ENCODE measurements at places on chromosomes 11 and 22.
A peak's percentile ranks its signal among the peaks of the same experiment; 100 is the strongest.

GRCh38 chr11:1090600-1091331, 16.1 kb downstream of the MUC2 start:
- DNase-seq: no peak

- DNase-seq: no peak
Measured at GRCh38 chr22:40312050-40312449, 34.2 kb upstream of the ADSL start.

GRCh38 chr11:116262370-116262769, 510.4 kb downstream of the BUD13 start:
- no peak for DNase-seq

DNA sequence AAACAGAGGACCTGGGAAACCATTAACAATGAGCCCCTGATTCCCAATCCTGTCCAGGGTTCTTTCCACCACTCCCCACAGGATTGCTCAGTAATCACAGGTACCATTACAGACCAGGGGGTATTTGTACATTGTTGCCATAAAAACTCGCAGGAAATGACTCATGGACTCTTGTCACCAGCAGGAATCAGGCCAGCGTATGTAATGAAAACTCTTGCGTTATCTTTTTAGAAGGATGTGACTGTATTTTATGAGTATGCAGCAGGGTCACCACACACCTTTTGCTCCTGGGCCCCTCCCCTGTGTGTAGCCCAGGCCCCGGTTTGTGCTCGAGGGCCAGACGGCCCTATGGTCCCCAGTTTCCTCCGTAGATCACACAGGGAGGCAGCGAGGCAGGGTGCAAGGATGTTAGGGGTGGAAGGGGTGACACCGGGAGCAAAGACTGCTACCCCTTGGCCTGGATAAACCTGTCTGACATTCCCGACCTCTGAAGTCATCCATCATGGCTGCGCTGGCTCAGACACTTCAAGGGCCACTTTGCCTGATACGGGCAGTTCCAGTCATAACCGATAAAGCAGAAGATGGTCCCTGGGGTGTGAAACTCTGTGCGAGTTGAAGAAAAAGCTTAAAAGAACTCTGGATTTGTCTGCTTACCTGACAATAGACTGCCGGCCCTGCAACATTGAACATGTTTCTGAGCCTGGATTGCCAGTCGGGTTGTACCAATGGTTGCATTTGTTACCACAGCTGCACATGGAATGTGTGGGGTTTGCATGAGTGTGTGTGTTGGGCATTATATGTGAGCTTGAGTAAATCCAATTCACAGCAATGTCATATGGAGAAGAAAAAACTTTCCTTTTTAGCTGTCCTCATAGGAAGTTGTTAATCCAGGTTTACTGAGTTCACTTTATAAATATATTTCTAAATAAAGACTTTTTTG, 56.9 kb downstream of the MICAL2 start:
- no peak for DNase-seq

GRCh38 chr11:114316980-114317786, 21.0 kb downstream of the NNMT start:
- DNase-seq: no peak

GRCh38 chr11:8090756-8091155, 9.7 kb downstream of the TUB start:
- DNase-seq: no peak

GRCh38 chr11:86153439-86153838, 84.6 kb upstream of the PICALM start:
- no peak for DNase-seq

GRCh38 chr11:117219995-117220394, 11.9 kb downstream of the PCSK7 start:
- DNase-seq: no peak

GRCh38 chr11:59810911-59811259, 307 bp upstream of the MRPL16 start:
- no peak for DNase-seq

GRCh38 chr11:47869544-47870393, 21.6 kb upstream of the NUP160 start:
- no peak for DNase-seq

DNA sequence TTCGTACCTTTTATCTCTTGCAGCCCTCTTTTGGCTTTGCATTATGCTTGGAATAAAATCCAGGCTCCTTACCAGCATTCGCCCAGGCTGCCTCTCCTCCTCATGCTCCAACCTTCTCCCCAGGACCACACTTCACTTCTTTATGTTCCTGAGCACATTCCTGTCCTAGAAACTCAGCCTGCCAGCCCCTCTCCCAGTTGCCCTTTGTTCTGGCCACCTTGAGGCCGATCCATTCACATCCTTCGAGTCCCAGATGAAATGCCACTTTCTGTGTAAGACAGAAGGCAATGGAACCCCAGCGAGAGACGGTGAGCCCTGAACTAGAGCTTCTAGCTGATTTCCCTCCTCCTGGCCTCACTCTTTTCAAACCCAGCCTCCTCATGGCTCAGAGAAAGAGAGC, 73.0 kb upstream of the NTM start:
- DNase-seq: no peak

DNA sequence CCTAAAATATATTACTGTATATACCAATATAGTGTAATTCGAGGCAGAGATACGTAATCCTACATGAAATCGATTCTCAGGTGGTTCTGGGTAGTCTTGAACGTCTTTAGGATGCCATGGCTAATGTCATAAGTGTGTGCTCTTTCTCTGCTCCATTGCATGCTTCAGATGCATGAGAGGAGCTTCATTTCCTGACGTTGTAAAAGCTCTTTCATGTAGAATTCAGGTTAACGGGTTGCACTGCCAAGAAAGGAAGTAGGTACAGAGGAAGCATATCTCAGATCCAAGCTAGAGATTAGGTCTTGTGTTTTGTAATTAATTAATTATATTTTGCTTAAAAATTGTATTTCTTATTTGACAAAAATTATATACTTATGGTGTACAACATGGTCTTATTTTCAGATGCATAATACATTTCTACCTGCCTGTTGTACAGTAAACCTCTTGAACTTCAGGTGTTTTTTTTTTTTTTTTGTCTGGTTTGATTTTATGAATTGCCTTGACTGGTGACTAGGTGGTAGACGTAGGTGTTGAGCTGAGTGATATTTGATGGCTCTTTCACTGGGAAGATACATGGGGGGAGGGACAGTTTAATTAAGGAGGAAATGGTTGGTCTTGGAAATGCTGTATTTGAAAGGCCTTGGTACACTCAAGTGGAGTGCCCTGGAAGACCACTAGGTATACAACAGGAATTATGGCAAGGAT, 9.3 kb downstream of the NUP50 start:
- peak; percentile 76 for DNase-seq

GRCh38 chr11:77410076-77410827, 63.6 kb downstream of the PAK1 start:
- no peak for DNase-seq

DNA sequence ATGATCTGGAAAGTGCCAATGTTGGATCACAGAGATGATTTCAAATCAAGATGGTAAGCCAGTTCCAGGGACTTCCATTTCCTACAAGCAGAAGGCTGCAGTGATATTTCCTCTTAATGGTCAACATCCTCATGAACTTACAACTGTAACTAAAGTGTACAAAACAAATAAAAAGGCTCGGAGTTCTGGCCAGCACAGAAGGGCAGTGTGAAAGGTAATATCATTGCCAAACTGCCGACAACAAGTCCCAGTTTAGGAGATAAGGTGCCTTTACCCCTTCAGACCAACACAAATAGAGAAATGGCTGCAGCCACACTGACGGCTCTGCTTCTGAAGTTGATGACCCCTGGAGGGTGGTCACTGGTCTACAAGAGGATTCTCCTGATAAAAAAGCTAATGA, 91.1 kb downstream of the ETS1 start:
- no peak for DNase-seq

GRCh38 chr22:22214819-22215329, 29.7 kb upstream of the VPREB1 start:
- no peak for DNase-seq

GRCh38 chr22:36398601-36399471, 11.1 kb upstream of the MYH9 start:
- no peak for DNase-seq

DNA sequence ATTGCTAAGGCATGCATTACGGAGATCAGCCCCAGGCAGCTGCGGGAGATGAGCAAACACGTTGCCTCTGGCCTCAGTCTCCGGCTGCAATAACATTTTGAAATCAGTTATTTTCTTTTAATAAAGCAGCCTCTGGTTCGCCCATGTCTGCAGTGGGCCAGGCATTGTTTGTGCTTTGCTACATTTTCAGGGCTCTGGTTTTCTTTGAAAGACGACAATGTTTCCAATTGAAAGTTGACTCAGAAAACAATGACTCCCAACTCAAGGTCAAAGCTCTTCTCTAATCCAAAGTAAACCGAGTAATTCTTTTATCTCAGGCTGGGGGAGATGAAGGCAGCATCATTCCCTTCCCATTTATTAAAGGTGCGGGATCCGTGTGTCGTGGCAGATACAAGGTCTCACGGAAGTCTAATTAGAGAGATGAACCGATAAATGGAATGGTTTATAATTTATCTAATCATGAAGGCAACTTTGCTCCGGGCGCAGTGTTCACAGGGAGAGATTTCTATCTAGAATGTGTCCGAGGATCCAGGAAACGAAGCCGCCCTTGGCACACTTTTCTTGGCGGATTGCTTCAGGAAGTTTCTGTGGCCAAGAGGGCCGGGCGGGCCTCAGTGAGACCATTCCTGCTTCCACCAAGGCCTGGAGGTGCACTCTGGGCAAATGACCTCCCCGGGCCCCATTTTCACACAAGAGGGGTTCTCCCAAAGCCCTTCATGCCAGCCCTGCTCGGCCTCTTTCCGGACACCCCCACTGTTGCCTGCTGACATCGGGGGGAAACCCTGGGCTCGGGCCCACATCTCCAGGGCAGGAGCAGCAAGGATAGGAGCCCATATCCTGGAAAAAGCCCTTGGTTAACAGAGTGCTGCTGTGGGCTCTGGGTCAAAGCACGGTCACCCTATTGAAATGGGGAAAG, 811.4 kb downstream of the BRD1 start:
- no peak for DNase-seq

DNA sequence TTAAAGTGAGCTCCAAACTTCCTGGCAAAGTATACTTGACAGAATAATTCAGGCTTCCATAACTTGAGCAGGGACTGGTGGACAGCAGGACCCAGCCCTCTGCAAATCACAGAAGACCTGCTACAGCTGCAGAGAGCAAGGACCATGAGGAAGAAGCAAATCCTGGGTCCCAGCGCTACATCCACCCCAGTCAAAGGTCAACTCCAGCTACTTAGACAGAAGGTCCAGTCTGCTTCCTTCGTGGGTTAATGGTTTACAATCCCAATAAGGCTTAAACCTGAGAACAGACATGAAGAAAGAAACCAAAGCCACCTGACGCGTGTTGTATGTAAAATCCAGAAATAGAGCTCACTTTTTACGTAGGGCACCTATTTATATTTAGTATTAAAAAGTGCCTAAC, 57.7 kb downstream of the SHANK2 start:
- no peak for DNase-seq

DNA sequence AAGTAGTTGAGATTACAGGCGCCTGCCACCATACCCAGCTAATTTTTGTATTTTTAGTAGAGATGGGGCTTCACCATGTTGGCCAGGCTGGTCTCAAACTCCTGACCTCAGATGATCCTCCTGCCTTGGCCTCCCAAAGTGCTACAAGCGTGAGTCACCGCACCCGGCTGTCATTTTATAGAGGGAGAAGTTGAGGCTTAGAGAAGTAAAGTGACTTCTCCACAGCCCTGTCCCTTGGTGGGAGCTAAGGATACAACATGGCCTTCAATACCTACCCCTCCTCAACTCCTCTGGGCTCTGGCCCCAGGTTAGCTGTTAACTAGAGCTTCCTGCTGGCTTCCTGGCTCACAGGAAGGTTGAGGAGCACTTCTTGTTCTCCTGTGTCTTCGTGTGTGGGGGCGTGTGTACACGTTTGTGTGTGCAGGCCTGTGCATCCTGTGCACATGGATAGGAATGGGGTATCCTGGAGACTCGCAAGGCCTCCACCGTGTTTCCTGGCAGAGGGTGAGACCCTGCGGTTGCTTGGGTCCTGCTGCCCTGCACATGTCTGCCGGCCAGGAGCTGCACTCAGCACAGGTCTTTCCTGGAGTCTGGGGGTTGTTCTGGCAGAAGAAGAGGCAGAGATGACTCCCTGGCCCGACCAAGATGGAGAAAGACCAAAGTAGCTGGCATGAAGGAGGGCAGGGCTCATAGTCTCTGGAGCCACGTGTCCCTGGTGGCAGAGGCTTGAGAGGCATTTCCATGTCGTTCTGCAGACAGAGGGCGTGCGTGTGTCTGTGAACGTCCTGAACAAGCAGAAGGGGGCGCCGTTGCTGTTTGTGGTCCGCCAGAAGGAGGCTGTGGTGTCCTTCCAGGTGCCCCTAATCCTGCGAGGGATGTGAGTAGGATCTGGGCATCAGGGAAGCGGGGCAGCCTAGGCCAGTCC, 2.4 kb downstream of the SIDT2 start:
- peak; percentile 28 for DNase-seq

- DNase-seq: no peak
Measured at GRCh38 chr11:12539572-12539971, 134.6 kb upstream of the TEAD1 start.

- no peak for DNase-seq
Measured at GRCh38 chr11:116913000-116913399, 75.6 kb upstream of the APOA1 start.

- no peak for DNase-seq
Measured at GRCh38 chr22:24707470-24707801, 67.1 kb downstream of the PIWIL3 start.

DNA sequence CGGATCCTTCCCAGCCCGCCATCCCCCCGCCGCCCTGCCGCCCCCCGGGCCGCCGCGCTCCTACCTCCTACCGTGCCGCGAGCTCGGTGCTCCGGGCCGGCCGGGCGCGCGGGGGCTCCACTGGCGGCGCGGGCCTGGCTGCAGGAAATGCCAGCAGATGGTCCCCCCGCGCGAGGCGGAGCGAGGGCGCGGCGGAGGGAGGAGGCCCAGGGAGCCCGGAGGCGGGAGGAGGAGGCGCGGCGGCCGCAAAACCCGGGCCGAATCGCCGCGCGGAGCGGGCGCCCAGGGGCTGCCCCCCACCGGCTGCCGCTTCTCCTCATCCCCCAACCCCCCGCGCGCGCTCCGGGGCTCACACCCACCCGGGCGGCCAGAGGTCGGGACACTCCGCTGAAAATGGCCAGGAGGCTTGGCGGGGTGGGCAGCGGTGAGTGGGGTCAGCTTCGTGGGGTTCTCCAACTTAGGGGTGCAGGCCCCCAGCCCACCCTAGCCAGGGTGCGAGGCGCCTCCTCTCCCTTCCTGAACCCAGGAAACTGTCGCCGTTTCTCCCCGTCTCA, at the start of gene OSBPL5:
Gene OSBPL5 (minus strand): TSS at position 159 of the 554 bp plus-strand sequence. CDS start 36,162 bp downstream, outside the sequence.
- DNase-seq: peak; percentile 42

- no peak for DNase-seq
Measured at GRCh38 chr22:46158283-46158682, 8.0 kb downstream of the PPARA start.

DNA sequence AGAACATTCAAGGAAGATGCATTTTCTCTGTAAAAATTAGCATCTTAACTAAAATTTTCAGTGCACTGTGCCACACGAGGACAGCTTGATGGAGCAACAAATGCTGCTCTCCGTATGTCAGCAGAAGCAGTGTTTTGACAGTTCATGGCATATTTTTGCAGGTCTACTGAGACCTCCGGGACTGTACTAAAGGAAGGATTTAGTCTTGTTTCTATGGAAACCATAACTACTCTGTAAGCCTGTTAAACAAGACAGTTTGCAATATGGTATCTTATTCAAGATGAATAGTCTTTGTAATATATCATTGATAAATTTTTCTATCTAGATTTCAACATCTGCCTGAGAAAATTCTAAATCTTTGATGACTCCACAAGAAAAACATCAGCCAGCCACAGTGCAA, 184.0 kb upstream of the GUCY1A2 start:
- no peak for DNase-seq
